ENCODE measurements at places on chromosomes 5 and 9. TPM values are rescaled to one million over a fixed set of nuclear protein-coding genes. Genes with fewer than 3 reads are reported as not detected.

The GARIN3 gene
- not detected for total RNA-seq

The ROR2 gene
- not detected for total RNA-seq

The SMC2 gene
- total RNA-seq, result 17.2 TPM

The CD274 gene
- 29.0 TPM for total RNA-seq

The TMEM252 gene
- total RNA-seq, result not detected

The NOXA1 gene
- 2.1 TPM for total RNA-seq

The PPP3R2 gene
- not detected for total RNA-seq

The NR5A1 gene
- not detected for total RNA-seq

The MEIKIN gene
- total RNA-seq, result not detected

The HMCN2 gene
- 0.19 TPM for total RNA-seq
